Calu3 (cell line): ENCODE measurements at places on chromosomes 3 and 15. TPM values are rescaled to one million over a fixed set of nuclear protein-coding genes. Genes with fewer than 3 reads are reported as not detected.
A peak's percentile ranks its signal among the peaks of the same experiment; 100 is the strongest.

DNA sequence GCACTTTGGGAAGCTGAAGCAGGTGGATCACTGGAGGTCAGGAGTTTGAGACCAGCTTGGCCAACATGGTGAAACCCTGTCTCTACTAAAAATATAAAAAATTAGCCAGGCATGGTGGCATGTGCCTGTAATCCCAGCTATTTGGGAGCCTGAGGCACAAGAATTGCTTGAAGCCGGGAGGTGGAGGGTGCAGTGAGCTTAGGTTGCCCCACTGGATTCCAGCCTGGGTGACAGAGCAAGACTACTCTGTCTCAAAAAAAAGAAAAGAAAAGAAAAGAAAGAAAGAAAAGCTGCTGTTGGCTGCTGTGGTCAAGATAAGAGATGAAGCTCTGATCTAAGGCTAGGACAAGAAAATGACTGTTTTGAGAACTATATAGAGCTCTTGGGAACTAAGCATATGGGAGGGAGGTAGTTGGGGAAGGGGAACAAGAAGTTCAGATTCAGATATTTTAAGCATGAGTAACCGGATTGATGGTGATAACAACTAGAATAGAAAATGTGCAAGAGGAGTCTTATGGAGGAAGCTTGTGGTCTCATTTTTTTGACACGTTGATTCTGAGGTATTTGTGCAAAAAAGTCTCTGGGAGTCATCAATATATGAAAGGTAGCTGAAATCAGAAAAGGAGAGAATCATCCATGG, 25.7 kb downstream of the DNAH12 start:
- H3K27me3 ChIP-seq, result no peaks in the 10 kb centered on the region
- peaks cover 41% of the 10 kb centered on the region for H3K4me1 ChIP-seq
- DNase-seq, result no peak
- H3K36me3 ChIP-seq, result no peaks in the 10 kb centered on the region

- no peak overlapping the region for H3K4me3 ChIP-seq
- H3K36me3 ChIP-seq, result peaks cover 5% of the 10 kb centered on the region
- H3K27me3 ChIP-seq, result no peaks in the 10 kb centered on the region
- peaks cover 20% of the 10 kb centered on the region for H3K4me1 ChIP-seq
These were observed 339.9 kb upstream of the TGFBR2 start for GRCh38 chr3:30266524-30266923.

DNA sequence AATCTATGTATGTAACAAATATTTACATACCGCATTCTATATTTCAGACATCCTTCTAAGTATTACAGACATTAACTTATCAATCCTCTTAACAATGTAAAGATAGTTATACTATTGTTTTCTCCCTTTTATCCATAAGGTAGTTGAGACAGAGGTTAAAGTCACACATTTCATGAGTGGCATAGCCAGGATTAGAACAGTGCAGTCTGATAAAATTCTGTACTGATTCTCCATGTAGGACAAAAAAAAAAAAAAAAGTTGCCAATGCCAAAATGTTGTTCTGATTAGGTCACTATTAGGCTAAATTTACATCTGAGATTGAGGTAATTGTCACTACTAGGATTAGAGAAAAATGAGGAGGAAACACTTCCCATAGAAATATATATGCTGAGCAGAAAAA, 629.2 kb downstream of the OTOL1 start:
- H3K4me1 ChIP-seq, result no peaks in the 10 kb centered on the region
- H3K27me3 ChIP-seq, result no peaks in the 10 kb centered on the region
- no peak overlapping the region for H3K27ac ChIP-seq
- DNase-seq, result no peak
- no peak overlapping the region for H3K4me3 ChIP-seq

GRCh38 chr3:154125378-154126030, 4.3 kb downstream of the ARHGEF26 start:
- peaks cover 28% of the 10 kb centered on the region for H3K36me3 ChIP-seq
- H3K27me3 ChIP-seq, result no peaks in the 10 kb centered on the region
- H3K4me1 ChIP-seq, result peaks cover 41% of the 10 kb centered on the region
- H3K27ac ChIP-seq, result no peak overlapping the region
- H3K4me3 ChIP-seq, result no peak overlapping the region

GRCh38 chr3:27378331-27378730, 9.1 kb upstream of the NEK10 start:
- H3K4me3 ChIP-seq, result no peak overlapping the region
- no peaks in the 10 kb centered on the region for H3K27me3 ChIP-seq
- H3K4me1 ChIP-seq, result no peaks in the 10 kb centered on the region

DNA sequence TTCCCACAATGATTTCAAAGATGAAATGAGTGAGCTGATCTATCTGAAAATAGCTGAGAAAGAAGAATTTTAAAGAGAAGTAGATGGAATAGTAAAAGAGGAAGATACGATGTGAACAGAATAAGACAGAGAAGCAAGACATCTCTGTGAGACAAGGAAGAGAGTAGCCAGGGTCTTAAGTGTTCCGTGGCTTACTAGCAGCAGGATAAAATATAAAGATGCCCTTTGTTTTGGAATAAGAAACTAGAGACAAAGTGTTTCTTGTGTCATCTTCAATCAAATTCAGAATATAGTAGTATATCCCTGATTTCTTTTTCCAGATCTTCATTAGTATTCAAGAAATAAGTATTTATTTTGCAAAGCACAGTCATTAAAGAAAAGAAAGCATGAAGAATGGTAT, 281.0 kb upstream of the NECTIN3 start:
- peaks cover 19% of the 10 kb centered on the region for H3K4me1 ChIP-seq
- H3K27ac ChIP-seq, result no peak overlapping the region
- DNase-seq, result no peak
- H3K36me3 ChIP-seq, result no peaks in the 10 kb centered on the region
- no peaks in the 10 kb centered on the region for H3K27me3 ChIP-seq
- H3K4me3 ChIP-seq, result no peak overlapping the region

DNA sequence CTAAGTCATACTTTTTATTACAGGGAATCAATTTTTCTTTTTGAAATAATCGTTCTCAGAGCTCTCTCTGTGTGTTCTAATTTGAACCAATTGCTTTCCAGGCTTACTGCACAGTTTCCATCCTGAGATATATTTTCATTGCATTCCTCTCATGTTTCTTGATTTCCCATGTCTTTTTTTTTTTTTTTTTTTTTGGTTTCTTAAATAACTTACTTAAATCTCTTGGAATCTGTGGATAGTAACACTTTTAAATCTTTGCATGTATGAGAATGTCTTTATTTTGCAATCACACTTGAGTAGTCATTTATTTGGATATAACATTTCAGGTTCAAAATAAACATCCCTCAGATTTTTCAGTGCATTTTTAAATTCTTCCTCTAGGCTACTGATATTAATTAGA, 14.5 kb upstream of the ABTB1 start:
- H3K4me1 ChIP-seq, result no peaks in the 10 kb centered on the region
- no peaks in the 10 kb centered on the region for H3K27me3 ChIP-seq
- no peaks in the 10 kb centered on the region for H3K36me3 ChIP-seq
- H3K27ac ChIP-seq, result no peak overlapping the region

DNA sequence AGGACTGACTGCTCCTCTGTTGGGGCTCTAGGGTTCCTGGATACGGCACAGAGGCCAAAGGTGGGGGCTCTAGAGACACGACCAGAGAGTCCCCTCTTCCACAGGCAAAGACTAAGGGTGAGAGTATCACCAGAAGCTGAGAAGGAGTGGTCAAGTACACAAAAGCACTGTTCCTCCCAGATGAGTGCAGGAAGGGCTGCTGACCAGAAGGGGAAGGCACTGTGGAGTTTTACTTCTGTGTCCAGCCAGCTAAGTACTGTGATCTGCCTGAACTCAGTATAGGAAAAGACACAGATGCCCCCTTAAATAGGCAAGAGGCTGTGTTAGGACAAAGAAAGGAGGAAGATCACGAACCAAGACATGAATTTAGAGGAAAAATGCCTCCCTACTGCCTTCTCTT, 11.7 kb downstream of the MRPS11 start:
- no peaks in the 10 kb centered on the region for H3K4me1 ChIP-seq
- no peaks in the 10 kb centered on the region for H3K27me3 ChIP-seq
- H3K4me3 ChIP-seq, result no peak overlapping the region

GRCh38 chr3:29141197-29141917, 139.5 kb upstream of the RBMS3 start:
- no peaks in the 10 kb centered on the region for H3K27me3 ChIP-seq
- no peaks in the 10 kb centered on the region for H3K4me1 ChIP-seq
- no peak for DNase-seq
- no peak overlapping the region for H3K4me3 ChIP-seq
- H3K36me3 ChIP-seq, result no peaks in the 10 kb centered on the region
- no peak overlapping the region for H3K27ac ChIP-seq

GRCh38 chr3:55647670-55648069, 160.6 kb upstream of the WNT5A start:
- no peak for DNase-seq
- no peaks in the 10 kb centered on the region for H3K4me1 ChIP-seq
- H3K4me3 ChIP-seq, result no peak overlapping the region
- no peaks in the 10 kb centered on the region for H3K27me3 ChIP-seq
- H3K36me3 ChIP-seq, result no peaks in the 10 kb centered on the region

DNA sequence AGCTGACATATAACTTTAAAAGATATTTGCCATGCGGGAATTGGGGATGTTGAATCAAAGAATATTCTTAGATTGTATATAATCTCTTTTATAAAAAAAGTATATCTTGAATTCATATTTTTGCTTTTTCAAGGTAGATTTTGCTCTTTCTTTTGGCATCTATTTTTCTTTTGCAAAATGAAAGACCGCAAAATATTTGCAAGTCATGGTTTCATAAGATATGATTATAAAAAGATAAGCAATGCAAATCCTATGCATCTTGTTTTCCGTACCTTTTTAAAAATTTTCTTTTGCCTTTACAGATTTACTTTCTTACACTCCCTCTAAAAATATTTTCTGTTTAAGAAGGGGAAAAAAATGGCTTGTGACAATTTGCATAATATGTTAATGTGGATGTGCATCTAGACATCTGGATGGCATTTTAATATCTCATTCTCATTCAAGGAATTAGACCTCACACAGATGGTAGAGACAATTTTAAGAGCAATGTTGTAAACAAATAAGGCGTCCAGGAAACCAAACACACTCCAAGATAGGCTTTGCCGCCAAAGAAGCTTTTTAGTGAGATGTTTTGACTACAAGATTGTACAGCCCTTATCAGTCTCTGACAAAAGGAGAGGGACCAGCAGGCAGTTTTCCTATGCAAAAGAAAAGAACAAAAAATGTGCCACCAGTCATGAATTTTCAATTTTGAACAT, 371.1 kb downstream of the CHL1 start:
- H3K4me1 ChIP-seq, result no peaks in the 10 kb centered on the region
- H3K27ac ChIP-seq, result no peak overlapping the region
- DNase-seq, result no peak
- H3K36me3 ChIP-seq, result no peaks in the 10 kb centered on the region

DNA sequence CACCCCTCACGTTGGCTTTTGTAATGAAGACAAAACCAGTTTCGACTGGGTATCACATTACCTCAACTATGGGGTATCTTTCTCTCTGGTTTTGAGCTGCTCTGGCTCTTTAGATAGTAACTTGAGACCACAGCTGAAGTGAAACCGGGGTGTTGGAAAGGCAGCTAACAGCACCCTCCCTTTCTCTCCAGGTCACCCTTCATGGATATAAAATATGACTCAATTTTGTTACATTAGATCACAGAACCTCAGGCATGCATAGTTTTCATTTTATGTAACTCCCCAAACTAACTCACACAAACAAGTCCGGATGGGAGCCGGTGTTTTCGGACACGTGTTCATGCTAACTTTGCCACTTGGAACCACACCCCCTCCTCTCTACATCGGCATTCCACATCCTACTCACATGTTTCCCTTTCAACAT, 90.7 kb downstream of the NR2F2 start:
- peaks cover 53% of the 10 kb centered on the region for H3K4me1 ChIP-seq
- peak; percentile 52 for DNase-seq
- H3K36me3 ChIP-seq, result peaks cover 33% of the 10 kb centered on the region
- no peaks in the 10 kb centered on the region for H3K27me3 ChIP-seq

DNA sequence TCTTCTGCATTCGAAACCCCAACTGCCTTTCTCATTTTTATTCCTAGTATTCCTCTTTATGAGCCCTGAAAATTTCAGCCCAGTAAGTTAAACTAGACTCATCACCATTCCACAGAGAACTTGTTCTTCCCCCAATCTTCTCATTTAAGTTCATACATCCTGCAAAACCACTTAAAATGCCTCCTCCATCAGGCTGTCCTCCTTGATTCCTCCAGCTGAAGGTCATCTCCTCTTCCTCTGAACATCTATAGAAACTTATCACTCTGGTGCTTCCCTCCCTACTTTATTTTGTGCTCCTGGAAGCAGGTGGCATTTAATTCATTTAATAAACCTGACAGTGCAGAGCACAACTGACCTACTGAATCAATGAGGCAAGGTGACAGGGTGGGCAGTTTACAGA, 38.3 kb downstream of the VGLL4 start:
- no peak for DNase-seq
- peaks cover 7% of the 10 kb centered on the region for H3K4me1 ChIP-seq
- H3K36me3 ChIP-seq, result peaks cover under 1% of the 10 kb centered on the region
- no peak overlapping the region for H3K27ac ChIP-seq

GRCh38 chr15:85688711-85689110, 106.0 kb downstream of the KLHL25 start:
- no peak overlapping the region for H3K27ac ChIP-seq
- H3K4me1 ChIP-seq, result no peaks in the 10 kb centered on the region
- no peaks in the 10 kb centered on the region for H3K27me3 ChIP-seq
- no peak for DNase-seq

DNA sequence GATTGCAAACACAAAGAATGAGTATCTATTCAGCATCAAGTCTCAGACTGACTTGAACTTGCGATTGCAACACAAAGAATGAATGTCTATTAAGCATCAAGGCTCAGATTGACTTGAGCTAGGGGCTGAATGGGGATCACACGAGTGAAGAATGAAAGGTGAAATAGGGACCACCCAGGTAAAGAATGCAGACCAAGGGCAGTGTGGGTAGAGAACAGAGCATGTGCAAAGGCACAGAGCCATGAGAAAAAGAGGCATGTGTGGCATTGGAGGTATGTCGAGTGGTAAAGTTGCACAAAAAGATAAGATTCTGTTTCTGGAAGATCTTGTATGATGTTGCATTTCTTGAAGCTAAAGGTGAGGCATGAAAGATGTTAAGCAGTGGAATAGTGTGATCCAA, 119.4 kb upstream of the GPR149 start:
- H3K27me3 ChIP-seq, result no peaks in the 10 kb centered on the region
- H3K36me3 ChIP-seq, result no peaks in the 10 kb centered on the region
- H3K27ac ChIP-seq, result no peak overlapping the region
- H3K4me3 ChIP-seq, result no peak overlapping the region
- DNase-seq, result no peak

GRCh38 chr15:83516935-83517334, 69.8 kb downstream of the SH3GL3 start:
- DNase-seq, result no peak
- peaks cover 77% of the 10 kb centered on the region for H3K27me3 ChIP-seq
- H3K4me3 ChIP-seq, result no peak overlapping the region
- no peaks in the 10 kb centered on the region for H3K36me3 ChIP-seq
- H3K4me1 ChIP-seq, result no peaks in the 10 kb centered on the region

ADAMTSL3 gene
- 1.1 and 2.4 TPM in 2 replicates for total RNA-seq

PROS1 gene
- total RNA-seq, result 1.3 and 2.6 TPM in 2 replicates

FAIM gene
- total RNA-seq, result 29.2 and 30.4 TPM in 2 replicates

NDN gene
- total RNA-seq, result not detected in 2 replicates

ADGRG7 gene
- total RNA-seq, result 1.2 and 1.4 TPM in 2 replicates

DAPK2 gene
- total RNA-seq, result 1.1 and 1.5 TPM in 2 replicates

SNRK gene
- total RNA-seq, result 21.0 and 21.8 TPM in 2 replicates
